ENCODE measurements at places on chromosomes 12 and 14. TPM values are rescaled to one million over a fixed set of nuclear protein-coding genes. Genes with fewer than 3 reads are reported as not detected.

The FAM90A1 gene
- 0.13 TPM for total RNA-seq

The FBRSL1 gene
- total RNA-seq, result 7.1 TPM

The SPIC gene
- not detected for total RNA-seq

The ATG14 gene
- 17.5 TPM for total RNA-seq

The FOXG1 gene
- 1.6 TPM for total RNA-seq

The CAPZA3 gene
- total RNA-seq, result not detected

The SLC6A12 gene
- not detected for total RNA-seq

The TAS2R30 gene
- 7.5 TPM for total RNA-seq

The TMEM233 gene
- total RNA-seq, result 6.7 TPM

The AVPR1A gene
- 1.9 TPM for total RNA-seq

The SPTB gene
- 0.13 TPM for total RNA-seq

The KRT8 gene
- total RNA-seq, result 9.3 TPM

The TROAP gene
- total RNA-seq, result 3.4 TPM

The TCL1A gene
- total RNA-seq, result not detected

All from smooth muscle cell of the pulmonary artery (primary cell).